Endothelial cell (in vitro differentiated cells): ENCODE measurements at places on chromosomes 12 and 14. TPM values are rescaled to one million over a fixed set of nuclear protein-coding genes. Genes with fewer than 3 reads are reported as not detected.

DNA sequence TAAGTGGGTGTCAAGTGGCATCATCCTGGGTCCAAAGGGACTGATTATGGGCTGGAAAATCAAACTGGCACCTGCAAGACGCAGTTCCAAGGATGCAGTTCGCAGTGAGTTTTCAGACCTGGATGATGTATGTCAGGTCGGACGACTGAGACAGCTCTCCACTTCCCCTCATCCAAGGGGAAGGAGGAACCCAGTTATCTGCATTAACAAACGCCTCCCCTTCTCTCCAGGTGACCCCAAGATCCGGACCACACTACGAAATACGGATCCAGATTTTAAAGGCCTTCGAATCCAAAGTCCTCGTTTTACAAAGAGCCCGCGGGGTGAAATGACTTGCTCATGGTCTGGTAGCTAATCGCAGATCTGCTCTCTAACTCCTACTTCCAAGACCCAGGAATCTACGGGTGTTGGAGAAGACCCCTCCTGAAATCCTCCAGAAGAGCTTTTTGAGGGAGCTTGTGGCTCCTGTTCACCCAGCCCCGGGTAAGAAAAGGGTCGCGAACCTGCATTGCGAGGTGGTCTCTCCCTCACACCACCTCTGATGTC, 460 bp upstream of the SYNE2 start:
- H3K4me3 ChIP-seq = peak overlapping the region; percentile 88
- H3K36me3 ChIP-seq = no peaks in the 10 kb centered on the region
- H3K4me1 ChIP-seq = peaks cover 12% of the 10 kb centered on the region
- H3K27me3 ChIP-seq = no peaks in the 10 kb centered on the region

DNA sequence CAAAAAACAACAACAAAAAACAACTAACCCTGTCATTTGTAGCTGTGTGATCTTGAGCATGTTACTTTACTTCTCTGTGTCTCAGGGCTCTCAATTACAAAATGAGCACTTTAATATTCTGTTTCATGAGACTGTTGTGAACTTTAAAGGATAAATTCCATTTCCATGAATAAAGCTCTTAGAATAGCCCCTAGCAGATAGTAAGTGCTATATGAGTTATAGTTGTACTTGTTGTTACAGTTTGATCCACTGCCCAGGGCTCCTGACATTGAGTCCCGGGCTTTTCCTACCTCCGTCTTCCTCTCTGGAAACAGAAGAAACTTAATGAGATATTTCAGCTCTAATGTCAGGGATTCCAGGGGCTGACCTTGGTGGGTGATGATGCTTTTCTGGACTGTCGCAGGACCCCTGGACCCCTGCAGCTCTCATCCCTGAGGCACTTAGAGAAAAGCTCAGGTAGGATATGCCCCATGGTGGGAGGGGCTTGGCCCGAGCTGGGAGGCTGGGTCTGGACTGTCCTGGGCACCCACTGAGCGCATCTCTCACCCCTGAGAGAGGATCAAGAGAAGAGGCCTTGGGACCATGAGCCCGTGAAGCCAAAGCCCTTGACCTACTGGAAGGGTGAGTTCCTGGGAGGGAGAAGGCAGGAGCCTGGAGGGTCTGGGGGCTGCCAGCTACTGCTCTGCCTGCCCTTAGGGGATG, 5.1 kb downstream of the P3H3 start:
- DNase-seq = no peak
- peaks cover 9% of the 10 kb centered on the region for H3K4me1 ChIP-seq
- no peak overlapping the region for H3K4me3 ChIP-seq
- H3K27ac ChIP-seq = no peak overlapping the region

DNA sequence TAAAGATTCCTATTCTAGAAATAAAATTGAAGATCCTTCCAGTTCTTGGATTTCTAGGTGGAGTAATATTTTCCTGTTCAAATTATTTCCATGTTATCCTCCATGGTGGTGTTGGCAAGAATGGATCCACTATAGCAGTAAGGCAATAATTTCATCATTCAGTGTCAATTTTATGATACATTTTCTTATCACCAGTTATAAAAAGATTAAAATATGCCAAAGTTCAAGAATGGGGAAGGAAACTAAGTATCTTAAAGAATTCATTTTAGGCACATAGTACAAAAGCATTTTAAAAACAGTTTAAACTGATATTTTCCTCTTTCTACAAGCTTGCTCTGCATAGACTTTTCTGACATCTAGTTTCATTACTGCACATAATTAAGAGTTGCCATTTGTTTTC, 19.1 kb downstream of the SYCP3 start:
- no peak overlapping the region for H3K27ac ChIP-seq
- no peaks in the 10 kb centered on the region for H3K4me1 ChIP-seq
- H3K4me3 ChIP-seq = no peak overlapping the region
- DNase-seq = no peak

Gene RAD9B
- total RNA-seq = 0.54 TPM

Gene LMNTD1
- not detected for total RNA-seq
